Astrocyte (in vitro differentiated cells and primary cell): ENCODE measurements at places on chromosomes 16 and 17. TPM values are rescaled to one million over a fixed set of nuclear protein-coding genes. Genes with fewer than 3 reads are reported as not detected.

DNA sequence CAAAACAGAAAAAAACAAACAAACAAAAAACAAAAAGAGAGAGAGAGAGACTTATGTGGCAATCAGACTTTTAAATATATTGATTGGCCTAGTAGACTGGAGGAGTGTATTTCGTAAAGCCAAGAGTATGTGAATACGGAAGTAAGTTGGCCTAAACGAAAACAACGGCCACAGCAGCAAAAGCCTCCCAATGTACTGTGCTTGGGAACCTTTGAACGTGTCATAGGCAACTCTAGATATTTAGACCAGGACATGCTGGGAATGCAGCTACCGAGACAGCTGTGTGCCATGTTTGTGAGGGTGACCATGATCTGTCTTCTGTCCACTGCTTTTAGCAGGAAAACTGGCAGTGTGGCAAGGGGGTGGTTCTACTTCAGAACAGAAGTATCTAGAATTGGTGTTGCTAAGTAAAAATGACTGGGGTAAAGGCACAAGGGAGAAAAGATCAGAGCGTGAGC is 7.4 kb downstream of the MAF start:
- H3K27ac ChIP-seq = no peak overlapping the region
- H3K27me3 ChIP-seq = peaks cover 4% of the 10 kb centered on the region
- no peaks in the 10 kb centered on the region for H3K36me3 ChIP-seq

Gene OR3A1
- total RNA-seq = not detected in 2 replicates

DNA sequence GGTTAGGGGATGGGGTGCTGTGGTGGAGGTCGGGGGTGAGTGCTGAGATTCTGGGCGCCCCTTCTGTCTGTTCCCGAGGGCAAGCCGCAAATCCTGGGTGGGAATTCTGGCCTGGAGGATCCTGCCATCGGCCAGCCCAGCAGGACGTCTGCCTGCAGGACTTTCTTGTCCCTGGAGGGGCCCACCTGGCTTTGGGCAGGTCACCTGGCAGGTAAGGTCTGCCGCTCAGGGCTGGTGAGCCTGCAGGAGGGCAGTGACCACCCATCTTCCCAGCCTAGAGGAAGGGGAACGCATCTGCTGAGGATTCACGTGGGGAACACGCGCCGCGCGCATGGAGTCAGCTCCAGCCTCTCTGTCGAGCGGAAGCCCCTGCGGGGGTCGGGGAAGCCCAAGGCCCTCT is 5.4 kb downstream of the RNF222 start:
- DNase-seq = no peak
- H3K27ac ChIP-seq = no peak overlapping the region
- no peaks in the 10 kb centered on the region for H3K36me3 ChIP-seq
- H3K27me3 ChIP-seq = peaks cover 9% of the 10 kb centered on the region

DNA sequence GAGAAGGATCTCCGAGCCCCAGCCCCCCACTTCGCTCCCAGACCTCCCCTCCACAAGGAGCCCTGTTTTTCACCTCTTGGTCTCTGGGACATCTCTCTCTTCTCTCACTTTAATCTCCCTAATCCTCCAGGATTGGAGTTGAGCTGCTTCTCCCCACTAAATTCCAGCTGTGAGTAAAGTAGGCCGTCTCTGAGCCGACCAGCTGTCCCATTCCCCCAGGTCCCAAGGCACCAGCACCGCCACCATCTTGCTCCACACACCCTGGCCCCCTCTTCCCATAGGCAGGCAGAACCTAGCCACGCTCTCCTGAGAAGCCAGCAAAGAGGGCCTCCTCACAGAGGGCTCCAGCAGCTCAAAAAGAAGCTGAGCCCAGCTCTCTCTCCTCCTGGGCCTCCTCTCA is 878 bp downstream of the DLG4 start:
- DNase-seq = no peak
- no peaks in the 10 kb centered on the region for H3K27me3 ChIP-seq
- no peak overlapping the region for H3K27ac ChIP-seq
- H3K36me3 ChIP-seq = peaks cover 13% of the 10 kb centered on the region
- H3K4me3 ChIP-seq = no peak overlapping the region
- H3K4me1 ChIP-seq = peaks cover 42% of the 10 kb centered on the region

Gene TPSD1
- total RNA-seq = not detected in 2 replicates
